ENCODE measurements at places on chromosomes 5 and 9. TPM values are rescaled to one million over a fixed set of nuclear protein-coding genes. Genes with fewer than 3 reads are reported as not detected.

- H3K4me3 ChIP-seq, result no peak overlapping the region
- peaks cover 16% of the 10 kb centered on the region for H3K27me3 ChIP-seq
- H3K27ac ChIP-seq, result no peak overlapping the region
- no peak for DNase-seq
- H3K36me3 ChIP-seq, result no peaks in the 10 kb centered on the region
Observed at GRCh38 chr5:95664204-95664786, 17.7 kb downstream of the RFESD start.

- no peaks in the 10 kb centered on the region for H3K27me3 ChIP-seq
- DNase-seq, result peak; percentile 1
- no peaks in the 10 kb centered on the region for H3K36me3 ChIP-seq
- H3K4me3 ChIP-seq, result no peak overlapping the region
Observed at GRCh38 chr9:135605238-135605781, 34.0 kb downstream of the GLT6D1 start.

DNA sequence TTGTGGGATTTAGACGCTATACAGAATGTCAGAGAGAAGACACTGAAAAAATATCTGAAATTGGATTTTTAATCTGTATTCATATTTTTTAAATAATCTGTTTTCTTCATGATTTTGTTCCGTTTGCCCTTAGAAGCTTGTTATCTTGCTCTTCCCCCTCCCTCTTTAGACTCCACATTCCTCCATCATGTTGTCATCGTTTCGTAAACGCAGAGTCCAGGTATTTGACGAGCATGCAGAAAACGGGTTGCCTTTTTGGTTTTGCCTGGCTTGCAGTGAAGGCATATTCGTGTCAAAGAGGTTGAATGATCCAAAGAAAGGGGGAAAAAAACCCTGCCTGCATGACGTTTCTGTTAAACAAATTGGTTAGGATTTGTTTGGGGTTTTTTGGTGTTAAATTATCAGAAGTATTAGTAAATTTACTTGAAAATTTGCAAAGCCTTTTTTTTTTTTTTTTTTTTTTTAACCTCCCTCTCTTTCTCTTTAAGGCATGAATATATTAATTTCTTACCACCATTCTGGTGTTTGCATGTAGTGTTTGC lies 2.9 kb downstream of the SPTAN1 start:
- no peak overlapping the region for H3K27ac ChIP-seq
- H3K27me3 ChIP-seq, result no peaks in the 10 kb centered on the region
- H3K4me1 ChIP-seq, result peaks cover 42% of the 10 kb centered on the region

Gene GABRA6
- total RNA-seq, result not detected

Gene LEAP2
- 4.4 TPM for total RNA-seq

Gene GGTA1
- not detected for total RNA-seq

Data from activated T-helper 2 cell treated with anti-CD3 and anti-CD28 coated beads, Interferon-gamma antibody, Interleukin-2, Interleukin-4, amounts not matched to agents 10 μg/mL and 5 μg/mL and 100 μg/mL, durations not matched to agents 14 hours and 24 hours and 36 hours (primary cell).